ENCODE measurements at places on chromosomes 16 and 17. TPM values are rescaled to one million over a fixed set of nuclear protein-coding genes. Genes with fewer than 3 reads are reported as not detected.
A peak's percentile ranks its signal among the peaks of the same experiment; 100 is the strongest.

TNFRSF13B gene
- polyA plus RNA-seq: not detected

GRCh38 chr17:78737332-78737731 lies 44.7 kb downstream of the CYTH1 start:
- H3K27me3 ChIP-seq: no peaks in the 10 kb centered on the region
- DNase-seq: peak; percentile 81
- H3K4me3 ChIP-seq: no peak overlapping the region

- H3K27me3 ChIP-seq: no peaks in the 10 kb centered on the region
- no peaks in the 10 kb centered on the region for H3K36me3 ChIP-seq
Observed at GRCh38 chr17:28547623-28548416, 4.6 kb downstream of the UNC119 start.

MAP2K4 gene
- polyA plus RNA-seq: 14.0 TPM

DNA sequence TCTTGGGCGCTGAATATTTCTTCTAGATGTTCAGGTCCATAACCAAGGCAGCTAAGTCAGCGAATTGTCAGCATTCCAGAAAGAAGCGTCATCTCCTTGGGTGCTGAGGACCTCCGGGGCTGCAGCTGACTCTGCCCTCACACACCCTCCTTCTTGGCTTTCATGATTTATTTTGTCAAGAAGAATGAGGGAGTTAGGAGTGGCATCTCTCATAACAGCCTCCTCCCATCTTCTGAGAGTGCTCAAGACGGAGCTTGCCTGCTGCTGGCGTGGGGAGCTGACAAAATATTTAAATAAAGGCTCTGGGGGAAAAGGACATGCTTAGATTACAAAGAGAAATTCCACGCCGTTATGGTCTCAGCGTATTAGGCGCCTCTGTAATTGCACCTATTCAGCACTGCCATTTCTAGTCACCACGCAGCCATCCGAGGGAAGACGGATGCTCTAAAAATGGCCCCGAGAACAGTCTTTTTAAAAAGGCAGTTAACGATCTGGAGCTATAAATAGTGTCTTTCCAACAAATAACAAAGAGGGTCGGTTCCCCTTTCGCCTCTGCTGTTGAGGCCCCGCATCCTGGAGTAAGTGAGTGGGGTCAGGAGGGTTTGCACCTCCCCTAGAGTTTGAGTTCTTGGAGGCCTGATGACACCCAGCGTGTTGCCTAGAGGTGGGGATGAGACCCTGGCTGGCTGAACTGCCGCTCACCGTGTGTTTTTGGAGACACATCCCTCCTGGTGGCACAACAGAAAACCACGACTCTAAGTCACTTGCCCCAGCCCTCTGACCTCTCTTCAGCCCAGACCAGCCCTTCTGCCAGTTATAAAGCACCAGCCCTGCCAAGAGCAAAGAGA lies 187.0 kb downstream of the CCDC182 start:
- no peaks in the 10 kb centered on the region for H3K27me3 ChIP-seq
- H3K4me3 ChIP-seq: no peak overlapping the region
- H3K27ac ChIP-seq: peak overlapping the region; percentile 99
- H3K36me3 ChIP-seq: no peaks in the 10 kb centered on the region
